ENCODE measurements at places on chromosomes 6 and 20.

GRCh38 chr6:101845172-101845571 lies 451.7 kb downstream of the GRIK2 start:
- H3K27ac ChIP-seq = no peak overlapping the region
- no peaks in the 10 kb centered on the region for H3K4me1 ChIP-seq

DNA sequence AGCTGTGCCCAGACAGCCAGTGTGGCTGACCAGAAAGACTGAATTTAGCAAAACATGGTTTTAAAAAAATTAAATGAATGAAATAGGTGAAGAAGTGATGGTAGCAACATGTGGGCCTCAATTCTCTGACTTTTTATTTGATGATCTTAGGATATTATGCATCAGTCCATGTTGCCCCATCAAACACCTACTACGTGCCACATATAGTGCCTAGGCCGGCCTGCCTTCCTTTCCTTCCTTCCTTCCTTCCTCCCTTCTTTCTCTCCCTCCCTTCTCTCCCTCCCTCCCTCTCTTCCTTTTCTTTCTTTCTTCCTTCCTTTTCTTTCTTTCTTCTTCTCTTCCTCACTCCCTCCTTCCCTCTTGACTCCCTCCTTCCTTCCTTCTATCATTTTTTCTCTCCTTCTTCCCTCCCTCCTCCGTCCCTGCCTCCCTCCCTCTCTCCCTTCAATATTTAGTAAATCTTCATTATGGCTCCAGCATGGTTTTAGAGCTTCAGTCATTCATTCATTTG lies 209.8 kb downstream of the TSHZ2 start:
- no peak for DNase-seq
- H3K4me1 ChIP-seq = no peaks in the 10 kb centered on the region
- H3K36me3 ChIP-seq = no peaks in the 10 kb centered on the region
- peaks cover 2% of the 10 kb centered on the region for H3K27me3 ChIP-seq
- H3K4me3 ChIP-seq = no peak overlapping the region

DNA sequence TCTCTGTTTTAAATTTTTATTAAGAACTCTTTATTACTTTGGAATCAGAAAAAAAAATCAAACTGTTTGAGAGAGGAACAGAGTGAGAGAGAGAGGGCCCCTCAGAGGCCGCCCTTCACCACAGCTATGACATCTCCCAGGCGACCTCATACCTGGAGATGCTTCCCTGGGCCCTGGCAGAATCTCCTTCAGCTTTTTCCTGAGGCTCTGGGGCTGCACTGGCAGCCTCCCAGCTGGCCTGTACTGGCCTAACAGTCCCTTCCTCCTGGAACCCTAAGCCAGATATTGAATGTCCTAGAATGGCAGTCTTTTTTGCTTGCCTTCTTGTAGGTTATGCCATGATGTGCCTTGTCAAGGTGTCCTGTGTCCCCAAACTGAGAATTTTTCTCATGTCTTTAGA lies 13.7 kb downstream of the ABHD12 start:
- H3K4me3 ChIP-seq = no peak overlapping the region
- peaks cover 5% of the 10 kb centered on the region for H3K36me3 ChIP-seq
- H3K27me3 ChIP-seq = no peaks in the 10 kb centered on the region
- no peak overlapping the region for H3K27ac ChIP-seq

DNA sequence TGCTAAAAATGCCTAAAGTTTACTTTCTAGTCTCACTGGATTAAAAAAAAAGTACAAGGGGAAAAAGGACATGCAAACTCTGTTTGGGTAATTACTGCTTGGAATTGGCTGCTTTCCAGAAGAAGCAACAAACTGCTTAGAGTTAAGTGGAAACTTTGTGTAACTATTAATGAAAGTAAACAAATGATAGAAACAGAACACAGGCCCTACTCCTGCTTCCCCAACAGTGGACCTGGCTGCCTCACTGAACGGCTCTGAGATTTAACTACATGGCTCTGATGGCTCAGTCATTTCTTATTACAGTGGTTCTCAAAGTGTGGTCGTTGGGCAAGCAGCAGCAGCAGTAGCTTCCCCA lies 108.5 kb downstream of the MAN1A1 start:
- no peak for DNase-seq
- peaks cover 3% of the 10 kb centered on the region for H3K4me1 ChIP-seq
- no peak overlapping the region for H3K4me3 ChIP-seq
- no peaks in the 10 kb centered on the region for H3K27me3 ChIP-seq
- H3K27ac ChIP-seq = no peak overlapping the region

GRCh38 chr20:32877507-32877906 lies 18.8 kb downstream of the EFCAB8 start:
- no peaks in the 10 kb centered on the region for H3K4me1 ChIP-seq
- H3K4me3 ChIP-seq = no peak overlapping the region
- H3K36me3 ChIP-seq = no peaks in the 10 kb centered on the region
- DNase-seq = no peak

- DNase-seq = peak; percentile 25
- peaks cover 29% of the 10 kb centered on the region for H3K36me3 ChIP-seq
- H3K4me3 ChIP-seq = peak overlapping the region; percentile 93
Measured at GRCh38 chr20:63896264-63897105, 1.6 kb downstream of the DNAJC5 start.

Measured in T-helper 2 cell treated with Interferon-gamma antibody and Interleukin-4, amounts not matched to agents 5 μg/mL and 100 μg/mL, for 36 hours (primary cell).